Right ventricle myocardium superior (tissue), 1 donor: ENCODE measurements at places on chromosomes 4 and X. TPM values are rescaled to one million over a fixed set of nuclear protein-coding genes. Genes with fewer than 3 reads are reported as not detected.

DNA sequence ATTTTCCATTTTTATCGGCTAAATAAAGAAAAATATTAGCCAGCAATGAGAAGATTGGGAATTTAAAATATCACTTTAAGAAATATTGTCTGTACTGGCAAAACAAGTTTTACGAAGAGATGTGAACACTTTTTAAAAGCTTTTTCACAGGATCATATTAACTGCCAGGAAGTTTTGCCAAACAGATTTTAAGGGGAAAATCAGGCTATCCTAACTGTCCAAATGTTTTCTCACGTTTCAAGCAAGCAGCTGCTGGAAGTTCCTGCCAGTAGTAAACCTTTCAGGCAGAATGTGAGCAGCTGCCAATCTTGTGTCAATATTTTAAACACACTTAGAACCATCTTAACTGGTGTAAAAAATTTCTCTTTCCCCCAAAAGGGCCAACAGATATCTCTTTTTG lies 101.1 kb downstream of the ADGRL3 start:
- no peak for DNase-seq

DNA sequence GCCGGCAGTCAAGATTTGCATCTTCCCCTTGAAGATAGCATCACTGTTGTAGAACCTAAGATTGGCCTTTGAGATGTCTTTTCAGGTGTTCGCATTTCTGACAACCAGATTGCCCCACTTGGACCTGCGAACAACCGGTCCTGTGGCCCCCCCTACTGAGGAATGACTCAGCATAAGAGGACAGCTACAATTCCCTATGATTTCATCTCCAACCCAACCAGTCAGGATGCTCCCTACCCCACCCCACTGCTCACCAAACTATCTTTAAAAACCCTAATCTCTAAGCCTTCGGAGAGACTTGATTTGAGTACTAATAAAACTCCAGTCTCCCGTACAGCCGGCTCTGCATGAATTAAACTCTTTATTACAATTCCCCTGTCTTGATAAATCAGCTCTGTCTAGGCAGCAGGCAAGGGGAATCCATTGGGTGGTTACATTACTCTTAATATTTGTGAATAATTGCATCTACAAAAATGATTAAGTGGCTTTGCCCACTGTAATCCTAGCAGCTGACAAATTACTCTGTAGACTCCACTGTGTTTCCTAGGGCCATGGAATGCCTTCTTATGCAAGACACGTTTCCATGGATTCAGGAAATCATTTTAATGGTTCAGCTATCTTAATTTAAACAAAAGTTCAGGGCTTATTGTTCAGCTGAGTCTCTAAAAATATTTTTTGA lies 95.4 kb downstream of the GPR143 start:
- no peak for DNase-seq

- peak; percentile 82 for DNase-seq
Measured at GRCh38 chrX:149631234-149632165, at the start of gene TMEM185A. Gene TMEM185A (minus strand): TSS chrX:149631792. CDS start chrX:149631580, 212 bp downstream.

GRCh38 chr4:22674700-22675099 lies 18.0 kb upstream of the GBA3 start:
- DNase-seq, result no peak

- DNase-seq, result no peak
Measured at GRCh38 chrX:118507766-118508165, 12.2 kb downstream of the DOCK11 start.

DNA sequence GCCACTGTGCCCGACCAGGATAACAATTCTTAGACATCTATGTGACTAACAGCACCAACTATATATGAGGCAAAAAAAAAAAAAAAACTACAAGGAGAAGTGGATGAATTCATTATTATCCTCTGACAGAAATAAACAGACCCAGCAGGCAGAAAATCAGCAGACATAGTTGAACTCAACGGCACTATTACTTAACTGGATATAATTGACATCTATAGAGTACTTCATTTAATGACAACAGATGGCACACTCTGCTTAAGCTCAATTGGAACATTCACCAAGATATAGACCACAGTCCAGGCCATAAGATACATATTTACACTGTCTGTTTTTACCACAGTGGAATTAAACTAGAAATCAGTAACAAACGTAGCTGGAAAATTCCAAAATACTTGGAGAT lies 13.3 kb downstream of the CLDN22 start:
- DNase-seq, result no peak

DNA sequence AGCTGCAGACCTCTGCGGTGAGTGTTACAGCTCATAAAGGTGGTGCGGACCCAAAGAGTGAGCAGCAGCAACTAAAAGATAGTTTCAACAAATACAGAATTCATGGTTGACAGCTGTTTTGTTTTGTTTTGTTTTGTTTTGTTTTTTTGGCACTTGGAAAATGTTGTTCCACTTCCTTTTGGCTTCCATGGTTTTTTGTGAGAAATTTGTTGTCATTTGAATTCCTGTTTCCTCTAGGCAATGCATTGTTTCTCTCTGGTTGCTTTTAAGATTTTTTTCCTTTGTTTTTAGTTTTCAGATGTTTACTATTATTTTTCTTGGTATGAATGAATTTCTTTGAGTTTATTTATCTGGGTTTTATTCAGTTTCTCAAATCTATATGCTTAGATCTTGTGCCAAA lies 229.4 kb downstream of the MID1IP1 start:
- no peak for DNase-seq

GRCh38 chr4:159495515-159496236 lies 392.8 kb downstream of the RAPGEF2 start:
- DNase-seq, result no peak

DNA sequence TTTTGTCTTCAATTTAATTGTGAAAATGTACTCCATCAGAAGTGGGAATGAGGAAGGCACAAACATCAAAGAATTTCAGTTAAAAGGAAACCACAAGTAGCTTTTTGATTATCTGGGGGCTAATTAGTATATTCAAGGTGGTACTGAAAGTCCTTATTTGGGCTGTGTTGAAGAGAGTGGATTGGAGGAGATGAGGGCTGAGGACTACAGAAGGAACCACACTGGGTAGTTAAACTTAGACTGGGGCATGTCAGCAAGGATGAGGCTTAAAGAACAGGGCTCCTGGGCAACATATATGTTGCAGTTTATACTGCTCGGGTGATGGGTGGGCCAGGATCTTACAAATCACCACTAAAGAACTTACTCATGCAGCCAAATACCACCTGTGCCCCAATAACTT lies 346.8 kb downstream of the SPOCK3 start:
- DNase-seq, result no peak

GRCh38 chr4:14446311-14446710 lies 556.0 kb upstream of the CPEB2 start:
- DNase-seq, result no peak

DNA sequence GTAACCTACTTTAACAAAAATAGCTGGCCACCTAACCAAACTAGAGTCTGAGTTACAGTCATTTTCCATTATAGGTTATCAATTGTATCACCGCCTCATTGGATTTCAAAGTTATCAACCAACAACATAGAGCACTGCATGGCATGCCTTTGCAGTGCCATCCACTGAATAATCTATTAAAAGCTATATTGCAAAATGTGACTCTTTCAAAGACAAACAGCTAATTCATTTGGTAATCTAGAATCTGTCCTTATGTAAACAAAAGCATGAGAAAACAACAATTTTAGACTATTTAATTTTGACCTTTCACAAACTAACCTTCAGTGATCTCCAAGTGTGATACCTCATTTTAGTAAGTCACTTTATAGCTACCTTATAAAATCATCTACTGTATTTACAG lies 144.2 kb upstream of the SH3RF1 start:
- no peak for DNase-seq

- DNase-seq, result no peak
Measured at GRCh38 chr4:42785817-42786216, 106.7 kb upstream of the GRXCR1 start.

DNA sequence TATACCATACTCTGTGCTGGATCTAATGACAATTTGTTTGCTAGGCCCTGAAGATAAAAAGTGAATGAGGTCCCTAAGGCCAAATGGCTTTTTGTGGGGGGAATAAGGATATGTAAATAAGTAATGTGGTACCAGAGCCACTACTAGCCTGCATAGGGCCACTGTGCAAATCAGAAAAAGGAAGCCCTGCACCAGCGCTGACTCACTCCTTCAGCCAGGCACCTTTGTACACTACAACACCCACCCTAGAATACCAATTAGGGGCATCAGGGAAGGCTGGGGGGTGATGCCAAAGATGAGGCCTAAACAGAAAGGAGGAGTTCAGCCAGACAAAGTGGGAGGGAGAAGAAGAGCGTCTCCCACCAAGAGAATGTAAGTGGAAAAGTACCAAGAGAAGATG lies 122.2 kb downstream of the CAMK2D start:
- no peak for DNase-seq

DNA sequence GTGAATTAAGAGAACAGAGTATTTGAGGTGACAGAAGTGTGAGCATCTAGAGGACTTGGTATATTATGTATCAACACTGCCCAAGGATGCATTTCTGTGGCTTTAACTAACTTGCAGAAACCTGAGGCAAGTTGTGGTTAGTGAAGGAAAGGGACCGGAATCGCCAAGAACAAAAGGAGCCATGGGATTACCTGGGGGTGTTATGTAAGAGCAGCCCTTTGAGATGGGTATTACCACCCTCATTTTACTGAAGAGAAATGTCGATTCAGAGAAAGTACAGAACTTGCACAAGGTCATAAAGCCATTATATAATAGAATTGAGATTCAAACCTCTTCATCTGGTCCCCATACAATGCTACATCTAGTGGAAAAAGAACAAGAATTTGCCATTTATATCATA lies 14.3 kb downstream of the TENM3 start:
- DNase-seq, result no peak

GRCh38 chr4:78166622-78167021 lies 109.5 kb downstream of the FRAS1 start:
- DNase-seq, result no peak

DNA sequence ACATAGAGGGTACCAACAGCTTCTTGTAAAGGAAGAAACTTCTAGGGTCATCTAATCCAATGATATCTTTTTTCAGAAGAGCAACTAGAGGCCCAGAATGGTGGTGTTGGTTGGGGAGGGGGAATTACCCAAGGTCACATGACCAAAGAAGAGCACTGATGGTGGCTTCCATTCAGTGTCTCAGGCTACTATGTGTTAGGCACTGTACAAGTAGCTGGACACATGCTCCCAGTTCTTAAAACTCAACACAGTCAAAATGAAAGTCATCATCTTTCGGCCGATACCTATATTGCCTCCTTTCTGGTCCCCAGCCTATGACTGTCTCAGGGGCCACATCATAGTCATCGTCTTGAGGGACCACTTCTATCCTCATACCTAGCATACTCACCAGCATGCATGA lies 88.1 kb downstream of the ARHGAP6 start:
- no peak for DNase-seq

GRCh38 chr4:149062997-149063396 lies 620.8 kb upstream of the NR3C2 start:
- no peak for DNase-seq

GAGE1 gene
- total RNA-seq, result not detected

ZNF185 gene
- total RNA-seq, result 1.6 TPM

TMEM31 gene
- total RNA-seq, result not detected

GPR119 gene
- not detected for total RNA-seq

FGFR3 gene
- total RNA-seq, result 2.9 TPM

NR3C2 gene
- 24.7 TPM for total RNA-seq

RAB40A gene
- total RNA-seq, result not detected

ARMCX1 gene
- total RNA-seq, result 29.8 TPM
